Activated CD4-positive, CD25-positive, alpha-beta regulatory T cell (primary cell): ENCODE measurements at places on chromosomes 3 and 15.

DNA sequence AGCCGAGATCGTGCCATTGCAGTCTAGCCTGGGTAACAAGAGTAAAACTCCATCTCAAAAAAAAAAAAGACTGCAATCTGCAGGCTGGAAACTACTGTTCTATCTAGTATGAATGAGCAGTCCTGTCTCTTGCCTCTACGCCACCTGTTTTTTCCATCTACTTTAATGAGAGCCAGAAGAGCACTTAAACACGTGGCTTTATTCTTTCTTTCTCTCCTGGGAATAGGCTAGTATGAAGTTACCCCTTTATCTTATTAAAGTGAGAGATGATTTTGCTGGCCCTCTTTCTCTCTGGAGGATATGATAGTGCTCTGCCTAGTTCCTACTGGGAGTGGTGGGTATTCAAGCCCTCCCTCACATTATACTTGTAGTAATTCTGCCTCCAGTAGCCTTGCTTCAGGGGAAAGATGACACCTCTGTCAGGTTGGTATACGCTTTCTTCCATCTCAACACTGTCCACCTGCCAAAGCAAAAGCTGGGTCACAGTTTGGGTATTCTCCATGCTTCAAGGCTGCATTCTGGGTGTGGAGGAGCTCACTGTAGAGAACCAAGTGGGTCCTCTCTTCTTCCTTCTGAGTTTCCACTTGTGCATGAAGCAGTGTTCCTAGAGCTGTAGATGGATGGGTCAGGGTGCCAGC, 17.8 kb downstream of the MAPKBP1 start:
- DNase-seq: no peak

- no peak for DNase-seq
These were observed at the start of gene RHOV for GRCh38 chr15:40873694-40874561. TSS of gene RHOV (minus strand) at chr15:40874234. CDS start at chr15:40874139, 95 bp downstream.

DNA sequence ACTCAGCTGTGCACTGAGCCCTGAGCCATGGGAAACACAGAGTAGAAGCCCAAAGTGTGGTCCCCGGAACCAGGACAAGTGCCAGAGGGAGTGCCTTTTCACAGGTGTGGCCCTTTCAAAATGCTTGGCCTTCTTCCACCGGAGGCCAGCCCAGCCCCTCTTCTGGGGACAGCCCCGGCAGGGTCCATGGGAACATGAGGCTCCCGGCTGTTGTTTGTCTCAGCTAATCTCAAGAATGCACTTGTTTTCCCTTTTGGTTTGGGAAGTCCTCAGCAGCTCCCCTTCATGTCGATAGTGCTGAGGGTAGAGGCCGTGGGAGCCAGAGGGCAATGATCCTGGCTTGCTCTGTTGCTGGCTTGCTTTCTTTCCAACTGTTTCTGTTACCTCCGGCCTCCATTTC, 91.1 kb upstream of the MRPS22 start:
- no peak for DNase-seq

DNA sequence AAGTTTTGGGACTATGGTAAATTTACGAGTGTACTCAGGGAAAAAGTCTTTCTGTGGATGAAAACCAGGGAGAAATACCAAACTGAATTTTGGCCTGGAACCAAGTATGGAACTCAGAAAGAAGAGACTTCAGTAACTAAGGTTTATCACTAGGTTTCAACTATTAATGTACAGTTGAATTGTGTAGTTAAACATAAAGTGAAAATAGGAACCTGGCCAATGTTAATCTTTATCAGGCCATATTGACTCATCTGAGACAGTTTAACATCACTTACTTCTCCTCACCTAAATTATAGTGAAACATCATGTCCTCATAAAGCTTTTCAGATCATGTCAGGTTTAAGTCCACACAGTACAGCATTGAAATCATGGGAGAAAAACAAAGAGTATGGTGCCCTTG, 197.7 kb downstream of the LSAMP start:
- no peak for DNase-seq

- no peak for DNase-seq
These were observed 78.5 kb downstream of the HMG20A start for GRCh38 chr15:77499087-77499760.

- no peak for DNase-seq
These were observed 19.2 kb downstream of the LYSMD2 start for GRCh38 chr15:51718219-51718618.

- DNase-seq: no peak
These were observed 380.7 kb downstream of the NLGN1 start for GRCh38 chr3:173778251-173778650.

DNA sequence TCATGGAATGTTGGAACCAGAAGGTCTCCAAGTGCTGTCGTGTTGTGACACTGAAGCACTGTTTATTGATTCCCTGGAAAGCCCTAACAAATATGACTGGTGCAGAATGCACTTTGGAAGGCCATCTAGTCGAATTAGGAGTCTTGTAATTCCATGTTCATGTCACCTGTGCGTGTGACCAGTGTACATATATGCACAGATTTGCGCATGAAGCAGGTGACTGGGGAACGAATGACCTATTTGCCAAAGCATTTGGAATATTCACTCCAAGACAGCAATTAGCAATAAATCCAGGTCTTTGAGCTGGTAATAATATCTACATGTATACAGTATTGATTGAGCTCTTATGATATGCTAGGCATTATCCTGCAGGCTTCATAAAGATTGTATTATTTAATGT, 177.5 kb upstream of the PFN2 start:
- no peak for DNase-seq

DNA sequence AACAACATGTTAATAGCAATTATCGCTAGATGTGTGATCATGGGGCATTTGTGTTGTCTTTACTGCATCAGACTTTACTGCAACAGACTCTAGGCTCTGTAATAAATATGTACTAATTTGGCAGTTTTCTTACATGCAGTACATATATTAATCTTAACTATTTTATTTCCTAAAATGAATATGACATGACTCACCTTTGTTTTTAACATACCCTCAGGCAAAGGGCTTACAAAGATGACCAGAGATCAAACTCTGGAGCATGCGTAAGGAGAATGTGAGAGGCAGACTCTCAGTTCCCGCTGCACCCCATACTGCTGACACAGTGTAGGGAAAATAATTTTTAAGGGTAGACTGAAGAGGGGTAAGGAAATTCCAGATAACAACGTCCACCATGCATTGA, 7.2 kb upstream of the FAM174B start:
- DNase-seq: no peak

DNA sequence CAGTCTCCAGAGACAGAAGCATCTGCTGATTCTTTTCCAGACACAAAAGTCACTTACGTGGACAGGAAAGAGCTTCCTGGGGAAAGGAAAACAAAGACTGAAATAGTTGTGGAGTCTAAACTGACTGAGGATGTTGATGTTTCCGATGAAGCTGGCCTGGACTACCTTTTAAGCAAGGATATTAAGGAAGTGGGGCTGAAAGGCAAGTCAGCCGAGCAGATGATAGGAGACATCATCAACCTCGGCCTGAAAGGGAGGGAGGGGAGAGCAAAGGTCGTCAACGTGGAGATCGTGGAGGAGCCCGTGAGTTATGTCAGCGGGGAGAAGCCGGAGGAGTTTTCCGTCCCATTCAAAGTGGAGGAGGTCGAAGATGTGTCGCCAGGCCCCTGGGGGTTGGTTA, 25.4 kb downstream of the SYNM start:
- no peak for DNase-seq

DNA sequence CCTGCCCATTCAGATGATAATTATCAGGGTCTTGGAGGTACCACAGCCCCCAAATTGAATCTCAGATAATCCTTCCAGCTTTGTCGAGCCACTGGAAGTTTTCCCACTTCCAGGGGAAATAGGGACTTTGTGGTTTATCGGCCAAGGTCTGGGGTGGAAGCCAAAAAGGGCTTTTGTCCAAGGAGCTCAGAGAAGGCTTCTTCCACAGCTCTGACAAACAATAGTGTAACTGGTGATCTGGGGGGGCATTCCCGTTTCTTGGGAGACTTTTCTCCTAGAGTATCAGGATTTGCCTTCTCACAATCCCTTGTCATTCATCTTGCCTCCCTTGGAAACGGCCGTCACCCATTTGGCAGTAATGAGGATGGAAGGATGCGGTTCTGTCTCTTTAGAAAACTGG, 18.4 kb downstream of the SRGAP3 start:
- no peak for DNase-seq

- no peak for DNase-seq
These were observed 520.3 kb upstream of the EPHA6 start for GRCh38 chr3:96294143-96294542.

DNA sequence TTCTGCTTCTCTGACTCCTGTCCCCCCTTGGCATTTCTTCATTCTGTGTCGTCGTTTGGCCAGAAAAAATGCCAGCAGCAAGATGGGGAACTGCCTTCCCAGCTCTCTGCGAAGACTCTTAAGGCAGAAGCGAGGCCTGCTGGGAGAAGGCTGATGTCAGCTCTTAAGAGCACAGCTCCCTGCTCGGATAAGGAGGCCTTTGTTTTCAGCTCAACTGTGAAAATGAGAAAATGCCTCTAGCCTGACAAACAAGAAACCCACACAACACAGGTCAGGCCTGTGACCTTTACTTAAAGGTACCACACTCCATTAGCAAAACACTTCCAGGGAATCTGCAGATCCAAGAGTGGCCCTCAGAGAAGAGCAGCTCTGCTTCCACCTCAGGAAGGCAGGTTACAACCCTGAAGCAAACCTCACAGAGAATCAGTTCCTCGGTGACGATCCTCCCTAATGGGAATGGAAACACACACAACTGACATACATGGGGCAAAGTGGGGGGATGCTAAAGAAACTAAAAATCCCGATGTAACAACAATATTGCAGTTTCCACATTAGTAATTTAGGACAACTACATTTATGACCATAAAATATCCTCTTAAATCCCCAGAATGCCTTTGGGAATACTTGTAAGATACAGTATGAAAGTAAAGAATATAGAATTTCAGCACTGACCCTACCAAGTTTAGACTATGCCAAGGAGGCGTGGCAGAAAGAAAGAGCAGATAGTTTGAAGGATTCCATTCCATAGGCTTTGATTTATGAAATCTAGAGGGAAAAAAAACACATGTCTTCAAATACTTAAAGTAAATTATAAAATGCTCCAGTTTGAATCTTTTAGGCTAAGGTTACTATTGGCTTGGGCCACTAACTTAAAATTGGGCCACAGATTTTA, 52.1 kb downstream of the VGLL4 start:
- no peak for DNase-seq

GRCh38 chr3:49804141-49805041, 1.3 kb downstream of the INKA1 start:
- no peak for DNase-seq

DNA sequence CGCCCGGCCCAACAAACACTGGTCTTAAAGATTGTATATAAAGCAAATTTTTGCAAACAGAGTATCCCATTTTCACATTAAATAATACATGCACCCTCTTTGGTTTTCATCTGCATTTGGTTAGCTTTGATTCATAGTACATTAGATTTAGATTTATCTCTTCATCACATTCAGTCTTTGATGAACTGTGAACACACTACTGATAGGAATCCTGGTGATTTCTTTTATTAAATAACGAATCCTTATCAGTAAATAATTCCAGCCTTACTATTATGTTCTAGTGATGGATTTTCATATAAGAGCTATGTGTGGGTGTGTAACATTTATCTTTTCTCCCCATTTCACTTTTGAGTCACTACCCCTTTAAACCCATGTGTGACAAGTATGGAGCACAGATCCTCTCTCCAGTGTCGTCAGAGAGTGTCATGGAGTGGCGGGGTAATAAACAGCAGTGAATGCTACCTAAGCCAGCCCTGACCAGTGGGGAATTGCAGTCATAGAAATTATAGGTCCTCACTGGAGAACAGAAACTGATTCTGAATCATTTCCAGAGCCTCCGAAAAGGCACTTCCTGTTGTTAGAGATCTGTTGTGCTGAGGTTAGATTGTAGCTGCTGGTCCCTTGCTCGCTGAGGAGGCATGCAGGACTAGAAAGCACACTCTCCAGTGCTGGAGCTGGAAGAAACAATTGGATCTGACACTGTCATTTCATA, 22.0 kb downstream of the SLC7A14 start:
- DNase-seq: no peak

DNA sequence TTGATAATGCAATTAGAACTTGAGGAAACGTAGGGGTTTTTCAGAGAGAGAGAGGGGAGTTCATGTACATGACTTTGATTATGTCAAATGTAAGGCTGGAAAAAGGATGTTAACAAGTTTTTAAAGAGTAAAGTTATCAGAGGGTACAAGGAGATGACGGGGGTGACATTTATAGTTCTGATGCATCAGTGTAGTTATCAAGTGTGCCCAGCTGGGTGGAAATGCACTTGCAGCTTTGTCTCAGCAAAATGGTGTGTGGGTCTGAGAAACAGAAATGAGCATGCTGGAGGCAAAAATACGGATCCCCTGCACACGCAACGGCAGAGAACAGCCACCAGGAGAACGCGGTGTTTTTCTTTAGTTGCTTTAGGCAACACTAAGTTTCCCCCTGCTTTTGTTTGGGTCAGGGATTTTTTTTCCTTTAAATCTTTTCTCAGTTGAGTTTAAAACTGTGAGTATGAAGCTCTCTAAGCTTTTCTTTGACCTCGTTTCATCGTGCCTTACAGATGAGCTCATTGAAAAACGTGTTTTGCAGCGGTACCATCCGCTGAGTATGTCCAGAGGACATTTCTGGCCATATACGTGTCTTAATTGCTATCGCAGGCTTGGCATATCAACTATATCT, 205.4 kb downstream of the PDZRN3 start:
- no peak for DNase-seq

DNA sequence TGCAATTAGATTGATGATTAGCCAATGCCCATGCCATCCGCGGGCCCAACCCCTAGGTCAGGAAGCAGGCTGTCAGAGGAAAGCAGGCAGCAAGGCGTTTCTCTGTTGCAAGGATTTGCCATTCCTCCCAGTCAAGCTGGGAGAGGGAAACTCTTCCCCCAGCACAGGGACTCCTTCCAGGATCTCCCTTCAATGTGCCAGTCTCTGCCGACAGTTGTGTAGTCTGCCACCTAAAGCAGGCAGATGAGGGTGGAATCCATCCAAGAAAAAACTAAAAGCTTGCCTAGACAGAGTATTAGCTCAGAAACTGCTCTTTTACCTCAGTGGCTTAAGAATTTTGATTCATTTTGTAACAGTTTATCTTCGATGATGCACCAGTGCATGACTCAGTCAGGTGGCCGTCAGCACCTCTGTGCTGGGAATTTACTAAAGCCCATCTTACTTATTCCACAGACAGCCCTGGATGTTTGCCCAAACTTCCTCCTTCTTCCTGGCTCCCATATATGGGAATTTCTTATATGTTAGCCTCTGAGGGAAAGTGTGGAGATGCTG, 501.5 kb upstream of the THBS1 start:
- DNase-seq: no peak
